ENCODE measurements at places on chromosomes 2 and 18. TPM values are rescaled to one million over a fixed set of nuclear protein-coding genes. Genes with fewer than 3 reads are reported as not detected.

- H3K4me3 ChIP-seq: no peak overlapping the region
- no peaks in the 10 kb centered on the region for H3K4me1 ChIP-seq
- H3K27ac ChIP-seq: no peak overlapping the region
- no peak for DNase-seq
Observed at GRCh38 chr2:64414736-64415435, 39.1 kb upstream of the LGALSL start.

GRCh38 chr2:181240844-181241243, 216.3 kb upstream of the ITGA4 start:
- no peaks in the 10 kb centered on the region for H3K27me3 ChIP-seq
- no peak overlapping the region for H3K4me3 ChIP-seq
- no peak for DNase-seq
- no peak overlapping the region for H3K27ac ChIP-seq

GRCh38 chr2:158488442-158489216, 31.9 kb downstream of the PKP4 start:
- no peak overlapping the region for H3K27ac ChIP-seq
- H3K4me3 ChIP-seq: no peak overlapping the region

NEB gene
- total RNA-seq: 0.05 TPM

MYCN gene
- total RNA-seq: not detected

SCTR gene
- total RNA-seq: not detected

All from GM12878 (cell line).